ENCODE measurements at places on chromosomes 7 and 10.

DNA sequence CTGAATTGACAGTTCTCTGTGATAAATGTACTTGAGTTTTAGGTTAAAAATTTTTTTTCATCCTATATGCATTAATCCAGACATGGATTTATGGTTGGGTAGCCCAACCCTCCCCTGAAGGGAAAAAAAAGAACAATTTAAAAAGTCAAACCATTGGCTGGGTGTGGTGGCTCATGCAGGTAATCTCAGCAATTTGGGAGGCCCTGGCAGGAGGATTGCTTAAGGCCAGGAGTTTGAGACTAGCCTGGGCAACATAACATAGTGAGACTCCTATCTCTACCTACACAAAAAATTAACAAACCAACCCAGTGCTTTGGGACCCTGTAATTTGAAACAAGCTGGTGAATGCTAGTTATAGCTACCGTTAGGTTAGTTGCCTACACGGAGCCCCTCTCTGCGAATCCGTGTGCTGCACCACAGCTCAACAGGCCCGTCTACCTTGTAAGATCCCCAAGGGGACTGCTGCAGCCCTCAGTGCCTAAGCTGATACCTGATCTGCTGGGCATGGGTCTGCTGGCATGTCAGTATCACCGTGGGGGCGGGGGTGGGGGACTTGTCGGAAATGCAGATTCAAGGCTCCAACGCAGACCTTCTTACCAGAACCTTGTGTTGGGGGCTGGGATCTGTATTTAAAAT, 32.8 kb downstream of the TSPAN14 start:
- DNase-seq = no peak

DNA sequence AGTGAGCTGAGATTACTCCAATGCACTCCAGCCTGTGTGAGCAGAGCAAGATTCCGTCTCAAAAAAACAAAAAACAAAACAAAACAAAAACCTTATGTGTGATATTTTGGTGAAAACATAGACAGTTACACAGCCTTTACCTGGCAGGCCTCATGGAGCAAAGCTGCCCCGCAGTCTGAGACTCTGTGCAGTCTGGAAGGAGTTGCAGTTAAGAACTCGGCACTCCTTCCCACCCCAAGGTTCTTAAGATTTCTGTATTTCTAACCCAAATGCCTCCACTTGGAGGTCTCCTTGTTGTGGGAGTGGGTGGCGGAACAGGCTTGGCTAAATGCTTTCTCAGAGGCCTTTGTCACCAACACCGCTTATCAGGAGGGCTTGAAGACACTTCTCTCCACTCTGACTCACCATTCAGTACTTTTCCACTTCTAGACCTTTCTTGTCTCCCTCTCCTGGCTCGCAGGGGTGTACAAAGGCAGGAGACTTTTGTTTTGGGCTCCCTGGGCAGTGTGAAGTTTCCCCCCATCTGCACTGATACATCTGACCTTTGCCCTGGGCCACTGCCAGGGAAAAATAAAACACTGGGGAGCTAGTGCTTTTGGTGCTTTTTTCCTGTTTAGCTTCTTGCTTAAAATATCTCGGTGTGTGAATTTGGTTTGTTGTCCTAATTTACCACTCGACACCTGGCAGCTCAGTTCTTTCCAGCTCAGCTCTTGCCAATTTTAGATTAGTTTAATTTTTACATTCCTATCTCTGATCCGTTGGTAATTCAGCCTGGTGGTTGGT, 51.3 kb upstream of the MAGI2 start:
- no peak for DNase-seq

DNA sequence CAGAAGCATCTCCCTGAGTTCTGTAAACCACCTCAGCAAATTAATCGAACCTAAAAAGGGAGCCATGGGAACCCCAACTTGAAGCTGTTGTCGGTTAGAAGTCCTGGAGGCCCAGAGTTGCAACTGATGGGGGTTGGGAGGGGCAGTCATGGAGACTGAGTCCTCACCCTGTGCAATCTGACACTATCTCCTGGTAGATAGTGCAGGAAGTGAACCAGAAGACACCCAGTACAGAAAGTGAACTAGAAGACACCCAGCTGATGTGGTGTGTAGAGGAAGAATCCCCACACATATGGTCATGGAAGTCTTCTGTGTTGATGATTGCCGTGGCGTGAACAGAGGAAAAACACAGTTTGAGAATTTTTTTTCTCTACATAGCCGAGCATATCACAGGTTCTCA, 58.8 kb upstream of the SRRM3 start:
- no peak for DNase-seq

GRCh38 chr7:118080947-118081346, 103.0 kb upstream of the LSM8 start:
- DNase-seq = peak; percentile 51

- no peak for DNase-seq
Observed at GRCh38 chr10:47364911-47365310, 16.7 kb downstream of the RBP3 start.

All from stimulated activated CD4-positive, alpha-beta T cell treated with anti-CD3 and anti-CD28 coated beads, Interleukin-2, amount 100 ng/mL, for 24 hours (primary cell).